ENCODE measurements at places on chromosomes 7 and 10.

DNA sequence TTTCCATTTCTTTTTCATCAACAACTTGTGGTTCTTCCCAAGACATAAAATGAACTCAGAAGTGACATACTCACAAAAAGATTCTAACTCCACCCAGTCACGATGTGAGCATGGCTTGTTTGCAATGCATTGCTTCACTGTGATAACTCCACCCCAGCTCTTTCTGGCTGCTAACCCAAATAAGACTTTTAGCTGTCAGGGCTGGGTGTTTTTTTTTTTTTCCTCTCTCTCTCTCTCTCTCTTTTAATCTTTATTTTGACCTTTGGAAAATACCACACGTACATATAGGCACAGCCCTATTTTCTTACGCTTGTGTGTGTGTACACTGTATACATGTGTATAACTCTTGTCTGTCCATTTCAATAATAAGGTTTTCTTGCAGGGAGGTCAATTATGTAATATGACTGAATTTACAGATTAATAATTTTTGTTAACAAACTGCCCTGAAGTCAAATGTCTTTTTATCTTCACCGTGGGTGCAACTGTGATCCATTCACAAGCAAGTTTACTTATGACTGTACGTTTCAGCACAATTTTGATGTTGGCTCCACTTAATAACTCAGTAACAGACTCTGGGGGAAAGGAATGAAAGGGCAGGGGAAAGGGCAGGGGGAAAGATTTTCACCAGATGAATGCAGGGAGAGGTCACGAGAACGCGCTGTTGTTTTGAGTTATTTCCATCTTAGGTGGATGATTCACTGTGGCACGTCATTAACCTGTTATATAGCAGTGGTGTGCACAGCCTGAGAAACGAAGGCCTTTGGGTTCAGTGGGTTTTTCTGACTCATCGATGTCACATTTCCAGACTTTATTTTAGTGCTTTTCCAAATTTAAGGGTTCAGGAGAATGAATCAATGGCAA lies 49.1 kb downstream of the APBB1IP start:
- DNase-seq = peak; percentile 53
- peaks cover 18% of the 10 kb centered on the region for H3K36me3 ChIP-seq
- H3K27ac ChIP-seq = peak overlapping the region; percentile 96
- peaks cover 68% of the 10 kb centered on the region for H3K4me1 ChIP-seq
- H3K4me3 ChIP-seq = peak overlapping the region; percentile 76
- H3K27me3 ChIP-seq = no peaks in the 10 kb centered on the region

DNA sequence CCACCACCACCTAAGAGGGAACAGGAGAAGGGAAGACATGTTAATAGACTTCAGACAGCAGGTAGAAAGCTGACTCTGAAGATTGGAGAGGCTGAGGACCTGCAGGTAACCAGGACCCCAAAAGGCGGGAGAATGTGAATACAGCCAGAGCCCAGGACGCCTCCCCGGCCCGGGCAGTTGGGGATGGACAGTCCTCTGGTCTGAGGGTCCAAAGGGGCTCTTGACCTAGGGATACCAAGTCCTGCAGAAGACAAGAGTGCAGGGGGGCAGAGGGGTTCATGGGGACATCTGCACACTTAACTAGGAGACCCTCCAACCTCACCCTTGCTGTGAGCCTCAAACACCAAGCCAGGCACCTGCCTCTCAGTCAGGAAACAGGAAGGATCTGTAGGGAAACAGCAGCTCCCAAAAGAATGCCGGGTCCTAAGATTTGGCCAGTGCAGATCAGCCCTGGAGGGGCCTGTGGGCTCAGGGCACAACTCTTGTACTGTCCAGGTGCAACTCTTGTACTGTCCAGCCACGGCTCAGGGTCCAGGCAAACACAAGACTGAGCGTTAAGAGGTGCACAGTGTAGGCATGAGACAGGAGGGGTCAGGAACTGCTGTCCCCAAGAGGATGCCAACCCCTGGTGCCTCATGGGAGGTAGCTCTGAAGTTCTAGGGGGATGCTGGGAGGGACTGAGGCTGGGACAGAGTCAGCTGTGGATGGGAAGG lies 2.3 kb upstream of the STK32C start:
- H3K27ac ChIP-seq = no peak overlapping the region
- H3K4me3 ChIP-seq = peak overlapping the region; percentile 53
- H3K36me3 ChIP-seq = no peaks in the 10 kb centered on the region
- DNase-seq = no peak

DNA sequence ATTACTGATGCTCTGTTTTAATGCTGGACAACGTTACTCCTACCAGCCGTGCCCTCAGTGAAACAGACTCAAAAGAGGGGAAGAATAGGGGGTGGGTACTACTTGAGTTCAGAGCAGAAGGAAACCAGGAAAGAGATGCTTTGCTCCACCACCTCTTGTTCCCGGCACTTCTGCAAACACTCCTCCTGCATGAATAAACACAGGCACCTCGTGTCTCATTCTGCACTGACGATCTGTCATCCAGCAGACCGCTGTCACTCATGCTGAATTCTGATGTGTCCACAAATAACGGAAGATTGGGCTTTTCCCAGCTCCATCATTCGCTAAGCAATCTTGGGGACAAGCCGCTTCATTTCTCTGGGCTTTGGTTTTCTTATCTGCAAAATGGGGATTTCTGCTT lies 26.7 kb downstream of the YWHAG start:
- peaks cover 13% of the 10 kb centered on the region for H3K36me3 ChIP-seq
- no peak for DNase-seq
- H3K4me1 ChIP-seq = peaks cover 55% of the 10 kb centered on the region
- H3K27me3 ChIP-seq = no peaks in the 10 kb centered on the region
- H3K4me3 ChIP-seq = no peak overlapping the region

- H3K27me3 ChIP-seq = no peaks in the 10 kb centered on the region
- H3K27ac ChIP-seq = no peak overlapping the region
- DNase-seq = no peak
- H3K36me3 ChIP-seq = peaks cover 9% of the 10 kb centered on the region
- no peaks in the 10 kb centered on the region for H3K4me1 ChIP-seq
Measured at GRCh38 chr10:99941942-99942820, 67.6 kb downstream of the DNMBP start.

- no peak for DNase-seq
- H3K4me1 ChIP-seq = no peaks in the 10 kb centered on the region
- peaks cover 27% of the 10 kb centered on the region for H3K27me3 ChIP-seq
- H3K4me3 ChIP-seq = no peak overlapping the region
- H3K36me3 ChIP-seq = no peaks in the 10 kb centered on the region
Measured at GRCh38 chr7:95311389-95311788, 12.9 kb downstream of the PON1 start.

DNA sequence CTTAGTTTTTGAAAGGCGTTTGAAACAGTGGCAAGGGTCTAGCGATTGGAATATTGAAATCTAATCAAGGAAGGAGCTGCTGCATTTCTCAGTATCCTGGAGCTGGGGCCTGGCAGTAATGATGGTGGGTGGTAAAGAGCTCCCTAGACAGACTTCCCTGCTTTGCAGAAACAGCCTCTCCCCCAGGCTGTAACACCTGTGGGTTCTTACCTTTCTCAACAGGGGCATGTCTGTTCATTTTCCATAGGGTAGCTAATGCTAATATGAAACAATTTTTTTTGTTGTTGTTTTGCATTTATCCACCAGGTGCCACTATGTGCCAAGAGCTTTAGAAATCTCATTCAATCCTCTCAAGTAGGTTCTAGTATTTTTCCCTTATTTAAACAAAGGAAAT lies 345.5 kb downstream of the REEP3 start:
- no peak overlapping the region for H3K27ac ChIP-seq
- H3K4me3 ChIP-seq = no peak overlapping the region
- DNase-seq = no peak
- H3K36me3 ChIP-seq = no peaks in the 10 kb centered on the region
- H3K4me1 ChIP-seq = peaks cover 12% of the 10 kb centered on the region

GRCh38 chr7:16492513-16493062 lies 27.1 kb upstream of the SOSTDC1 start:
- H3K27me3 ChIP-seq = peaks cover 2% of the 10 kb centered on the region
- H3K4me3 ChIP-seq = no peak overlapping the region
- H3K27ac ChIP-seq = no peak overlapping the region
- H3K4me1 ChIP-seq = no peaks in the 10 kb centered on the region

DNA sequence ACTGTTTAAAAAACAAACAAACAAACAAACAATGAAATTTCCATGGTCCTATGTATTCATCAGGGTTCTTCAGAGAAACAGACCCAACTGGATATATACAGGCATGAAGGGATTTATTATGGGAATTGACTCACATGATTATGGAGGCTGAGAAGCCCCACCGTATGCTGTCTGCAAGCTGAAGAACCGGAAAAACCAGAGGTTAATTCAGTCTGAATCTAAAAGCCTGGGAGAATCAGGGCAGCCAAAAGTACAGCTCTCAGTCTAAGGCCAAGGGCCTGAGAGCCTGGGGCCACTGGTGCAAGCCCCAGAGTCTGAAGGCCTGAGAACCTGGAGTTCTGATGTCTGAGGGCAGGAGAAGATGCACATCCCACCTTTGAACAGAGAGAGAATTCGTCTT lies 163.5 kb downstream of the MDFIC start:
- H3K27ac ChIP-seq = no peak overlapping the region
- no peaks in the 10 kb centered on the region for H3K36me3 ChIP-seq
- H3K4me1 ChIP-seq = no peaks in the 10 kb centered on the region

GRCh38 chr7:33764752-33765451 lies 140.4 kb upstream of the BMPER start:
- no peaks in the 10 kb centered on the region for H3K36me3 ChIP-seq
- H3K27ac ChIP-seq = no peak overlapping the region
- H3K27me3 ChIP-seq = no peaks in the 10 kb centered on the region
- no peaks in the 10 kb centered on the region for H3K4me1 ChIP-seq
